ENCODE measurements at places on chromosomes 2 and 18. TPM values are rescaled to one million over a fixed set of nuclear protein-coding genes. Genes with fewer than 3 reads are reported as not detected.

Gene ANKRD30BL
- total RNA-seq, result not detected

Gene HOXD10
- total RNA-seq, result not detected

DNA sequence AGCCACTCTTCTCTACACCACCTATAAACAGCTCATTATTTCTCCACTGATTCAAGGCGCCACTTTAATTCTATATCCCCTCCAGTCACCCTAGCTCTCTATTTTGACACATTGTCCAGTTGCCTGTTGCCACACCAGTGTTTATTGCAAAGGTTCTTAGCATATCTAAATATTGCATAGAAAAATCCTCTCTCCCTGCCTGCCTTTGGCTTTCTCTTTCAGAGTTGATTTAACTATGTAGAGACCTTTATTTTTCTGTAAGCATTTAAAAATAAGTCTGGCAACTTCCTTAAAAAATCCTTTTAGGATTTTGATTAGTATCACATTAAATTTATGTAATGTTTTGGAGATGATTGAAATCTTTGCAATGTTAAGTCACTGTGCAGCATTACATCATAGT is 47.9 kb upstream of the B3GNT7 start:
- DNase-seq, result no peak

- no peak for DNase-seq
These were observed 42.2 kb downstream of the METTL4 start for GRCh38 chr18:2529154-2529553.

DNA sequence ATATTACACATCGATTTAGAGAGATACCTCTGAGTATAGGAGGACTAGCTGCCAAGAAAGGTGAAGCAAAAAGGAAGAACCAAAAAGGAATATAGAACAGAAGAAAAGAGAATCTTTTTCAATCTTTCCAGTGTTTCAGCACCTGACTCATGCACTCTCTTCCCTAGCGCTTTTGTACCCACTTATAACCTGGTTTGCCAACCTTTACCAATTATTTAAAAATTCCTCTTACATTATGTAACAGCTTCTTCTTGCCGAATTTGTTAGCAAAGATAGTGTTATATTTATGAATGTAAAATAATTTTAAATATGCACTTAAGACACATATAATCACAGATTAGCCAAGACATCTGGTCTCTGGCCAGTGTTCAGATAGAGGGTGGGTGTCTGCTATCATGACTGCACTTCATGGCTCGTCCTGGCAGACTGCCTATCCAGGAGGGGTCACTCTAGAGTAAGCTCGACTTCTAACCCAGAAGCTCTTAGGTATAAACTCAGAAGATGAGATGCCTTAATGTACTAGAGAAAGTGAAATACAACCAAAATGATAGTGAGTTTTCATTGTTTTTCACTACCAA is 122.9 kb downstream of the ATAD2B start:
- DNase-seq, result no peak

DNA sequence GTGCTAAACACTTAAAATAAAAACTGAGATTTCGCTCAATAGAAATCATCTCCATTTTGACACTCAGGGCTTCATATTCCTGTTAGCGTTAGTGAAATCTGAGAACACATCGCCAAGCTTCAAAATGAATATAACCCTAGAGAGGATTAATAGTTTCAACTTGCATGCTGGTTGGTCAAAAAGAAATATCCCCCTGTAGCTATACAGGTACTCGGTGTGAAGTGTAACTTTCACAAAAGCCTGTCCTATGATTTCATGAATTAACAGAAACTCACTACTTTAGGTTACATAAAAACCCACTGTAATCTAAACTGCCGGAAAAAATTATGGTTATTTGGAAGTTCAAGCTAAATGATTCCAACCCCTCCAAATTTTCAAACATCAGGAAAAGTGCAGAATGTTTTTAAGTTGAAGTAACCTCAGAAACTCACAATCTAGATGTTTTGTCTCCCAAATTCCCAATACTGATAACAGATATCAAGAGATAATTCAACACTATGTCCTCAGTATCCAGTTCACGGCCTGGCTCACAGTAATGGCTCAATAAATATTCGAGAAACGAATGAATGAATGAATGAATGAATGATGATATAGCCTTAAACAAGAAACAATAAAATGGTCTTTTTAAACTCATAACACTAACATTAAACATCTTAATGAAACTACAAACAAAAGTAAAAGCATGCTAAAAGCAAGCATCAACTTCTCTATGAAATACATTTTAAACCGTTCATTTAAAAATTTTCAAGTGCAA is 2.5 kb downstream of the TLK1 start:
- no peak for DNase-seq

Measured in gastrocnemius medialis (tissue), 4 donors.